ENCODE measurements at places on chromosomes 6 and 20. TPM values are rescaled to one million over a fixed set of nuclear protein-coding genes. Genes with fewer than 3 reads are reported as not detected.

The MYB gene
- total RNA-seq: 0.39 TPM

DNA sequence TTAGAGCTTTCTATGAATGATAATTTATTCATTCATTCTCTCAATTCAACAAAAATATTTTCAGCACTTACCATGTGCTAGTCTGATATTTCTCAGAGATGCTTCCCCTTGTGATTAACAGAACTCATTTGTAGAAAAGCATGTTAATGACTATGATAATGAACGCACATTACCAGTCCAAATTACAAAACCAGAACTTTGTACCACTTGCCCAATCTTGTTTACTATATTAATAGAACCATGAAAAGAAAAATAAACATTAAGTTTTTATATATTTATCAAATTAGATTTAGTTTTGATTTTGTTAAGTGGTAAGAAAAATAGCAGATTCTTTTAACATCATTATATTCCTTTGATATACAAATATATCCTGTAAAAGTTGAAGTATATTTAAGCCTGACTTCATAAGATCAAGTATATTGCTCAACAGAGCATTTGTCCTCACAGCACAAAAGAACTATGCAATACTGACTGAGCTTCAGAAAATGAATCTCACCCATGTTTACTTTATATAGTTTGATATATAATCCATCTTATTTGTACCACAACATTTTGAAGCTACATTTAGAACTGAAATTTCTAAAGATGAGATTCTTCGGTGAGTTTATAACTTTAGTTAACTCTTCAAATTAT lies 48.9 kb downstream of the TMEM244 start:
- no peak for DNase-seq

- peak; percentile 70 for DNase-seq
Observed at GRCh38 chr6:32118782-32119628, 9.0 kb downstream of the ATF6B start.

DNA sequence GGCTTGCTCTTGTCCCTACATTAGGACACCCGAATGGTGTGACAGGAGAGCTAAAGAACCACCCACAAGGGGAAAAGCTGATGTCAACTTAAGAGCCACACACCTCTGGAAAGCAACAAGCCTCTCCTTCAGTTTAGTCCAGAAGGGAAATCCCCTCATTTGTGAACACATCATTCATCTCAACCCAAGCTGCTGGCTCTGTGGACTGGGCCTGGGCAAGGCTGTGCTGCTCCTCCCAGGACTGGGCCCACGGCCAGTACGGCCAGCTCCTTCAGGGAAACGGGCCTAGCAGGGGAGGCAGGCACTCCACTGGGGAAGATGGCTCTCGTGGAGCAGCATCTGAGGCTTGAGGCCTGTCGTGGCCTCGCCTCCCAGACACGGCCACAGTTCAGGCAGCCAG lies 12.8 kb upstream of the SLC4A11 start:
- DNase-seq: no peak

- no peak for DNase-seq
Observed at GRCh38 chr6:72861935-72862432, 240.1 kb downstream of the KCNQ5 start.

All from H4 (cell line).